SK-N-MC (cell line): ENCODE measurements at places on chromosomes 4 and X.

DNA sequence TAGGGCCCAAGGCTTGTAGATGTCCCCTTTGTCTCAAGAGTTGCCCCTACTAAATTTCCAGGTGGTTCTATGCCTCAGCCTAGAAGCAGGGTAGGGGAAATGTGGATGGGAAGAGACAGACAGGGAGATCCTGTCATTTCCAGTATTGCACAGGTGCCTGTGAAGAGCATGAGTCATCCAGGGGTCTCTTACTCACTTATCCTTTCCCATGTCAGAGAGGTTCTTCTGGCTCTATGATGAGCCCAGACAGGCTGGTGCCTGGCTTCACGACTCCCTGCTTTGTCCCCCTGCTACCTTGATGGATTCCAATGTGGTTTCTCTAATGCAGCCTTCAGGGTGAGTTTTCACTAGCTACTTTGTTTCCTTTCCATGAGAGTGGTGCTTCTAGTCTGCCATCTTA is 35.2 kb upstream of the DDX60 start:
- no peak for DNase-seq

DNA sequence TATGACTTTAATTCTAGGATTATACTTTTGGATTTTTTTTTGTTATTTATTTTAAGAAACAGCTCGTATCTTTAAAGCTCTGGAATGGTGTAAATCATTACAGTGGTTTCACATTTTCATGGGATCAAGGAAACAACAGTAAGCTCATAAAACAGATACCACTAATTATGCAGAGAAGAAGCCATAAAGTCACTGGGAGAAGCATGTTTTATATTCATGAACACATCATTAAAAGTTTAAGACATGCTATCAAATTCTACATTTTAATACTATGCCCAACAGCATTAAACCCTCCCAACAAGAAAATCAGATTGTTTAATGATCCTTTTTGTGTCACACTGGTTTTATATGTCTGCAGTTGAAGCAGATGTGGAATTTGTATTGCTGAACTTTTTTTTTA is 149.9 kb downstream of the FBXO8 start:
- DNase-seq, result peak; percentile 83

- DNase-seq, result no peak
Observed at GRCh38 chr4:27861381-27861787, 1000.7 kb downstream of the STIM2 start.

GRCh38 chr4:139986106-139986505 is 167.9 kb downstream of the MAML3 start:
- no peak for DNase-seq

DNA sequence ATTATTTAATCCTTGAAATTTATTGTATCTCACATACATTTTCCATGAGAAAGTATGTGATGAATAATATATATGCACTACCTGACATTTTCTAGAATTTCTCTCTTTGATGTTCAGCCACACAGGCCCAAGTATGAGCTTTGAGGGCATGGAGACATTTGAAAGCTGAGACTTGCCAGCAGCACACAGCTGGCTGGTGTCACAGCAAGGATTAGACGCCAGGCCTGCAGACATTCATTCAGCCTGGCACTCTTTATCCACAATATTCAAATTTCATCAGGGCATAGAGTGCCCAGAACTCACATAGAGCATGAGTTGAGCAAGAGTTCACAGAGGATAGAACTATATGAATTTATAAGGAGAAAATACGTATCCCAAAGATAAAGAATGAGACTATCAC is 74.0 kb downstream of the GRIA2 start:
- DNase-seq, result no peak

DNA sequence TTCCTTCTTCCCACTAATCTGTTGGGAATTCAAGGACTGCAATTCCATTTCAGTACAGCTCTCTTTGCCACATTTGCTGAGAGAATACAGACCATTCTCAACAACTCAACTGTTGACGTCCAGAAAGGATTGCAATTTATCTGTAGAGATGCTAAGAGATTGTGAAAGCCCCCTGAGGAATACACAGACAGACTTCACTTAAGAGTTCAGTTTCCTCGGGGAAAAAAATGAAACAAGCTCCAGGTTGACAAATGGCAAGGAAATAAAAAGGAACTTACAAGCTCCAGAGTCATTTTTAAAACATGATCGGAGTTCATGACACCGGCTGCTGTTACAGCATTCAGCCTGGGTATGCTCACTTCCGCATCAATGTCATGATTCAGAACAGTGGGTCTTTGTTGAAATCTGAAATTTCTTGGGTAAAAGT is 13.8 kb downstream of the TLR10 start:
- no peak for DNase-seq

DNA sequence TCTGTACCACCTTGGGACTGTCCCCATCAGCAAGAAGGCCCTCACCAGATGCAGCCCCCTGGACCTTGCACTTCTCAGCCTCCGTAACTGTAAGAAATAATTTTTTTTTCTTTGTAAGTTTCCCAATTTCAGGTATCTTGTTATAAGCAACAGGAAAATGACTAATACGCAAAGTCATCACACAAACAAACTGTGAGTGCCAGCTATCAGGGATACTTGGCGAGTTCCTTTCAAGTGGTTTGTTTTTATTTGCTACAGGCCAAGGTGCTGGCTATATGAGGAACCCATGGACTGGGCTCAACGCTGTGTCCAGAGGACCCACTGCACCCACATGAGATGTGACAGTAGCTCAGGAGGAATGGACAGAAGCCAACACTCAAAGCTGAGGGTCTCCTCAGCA is 11.5 kb upstream of the GPM6B start:
- no peak for DNase-seq

GRCh38 chrX:126655061-126655460 is 102.4 kb upstream of the DCAF12L1 start:
- no peak for DNase-seq

GRCh38 chr4:160235285-160235684 is 1132.4 kb downstream of the RAPGEF2 start:
- DNase-seq, result no peak

DNA sequence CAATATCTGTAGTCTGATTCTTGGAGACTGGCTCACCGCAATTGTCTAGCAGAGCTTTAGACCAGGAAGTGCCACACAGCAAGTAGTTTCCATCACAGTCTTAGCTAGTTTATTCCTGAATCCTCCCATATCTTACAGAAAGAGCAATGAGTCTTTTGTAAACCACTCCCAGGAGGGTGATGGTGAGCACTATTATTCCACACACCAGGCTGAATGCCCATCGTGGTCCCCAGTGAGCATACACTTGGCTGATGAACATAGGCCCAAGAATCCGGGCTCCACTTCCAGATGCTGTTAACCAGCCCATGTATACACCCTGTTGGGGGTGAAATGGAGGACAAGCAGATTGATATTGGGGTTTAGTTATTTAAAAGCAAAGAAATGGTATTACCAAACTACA is 39.8 kb downstream of the PLK4 start:
- DNase-seq, result no peak

DNA sequence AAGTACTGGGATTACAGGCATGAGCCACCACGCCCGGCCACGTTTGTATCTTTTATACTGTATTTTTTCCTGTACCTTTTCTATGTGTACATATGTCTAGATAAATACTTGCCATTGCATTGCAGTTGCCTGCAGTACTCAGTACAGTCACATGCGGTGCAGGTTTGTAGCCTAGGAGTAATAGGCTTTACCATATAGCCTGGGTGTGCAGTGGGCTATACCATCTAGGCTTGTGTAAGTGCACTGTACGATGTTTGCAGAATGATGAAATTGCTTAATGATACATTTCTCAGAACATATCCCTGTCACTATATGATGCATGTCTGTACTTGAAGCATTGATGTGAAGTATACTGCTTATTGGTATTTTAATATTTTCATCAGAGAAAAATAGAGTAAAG is 115.4 kb upstream of the PUDP start:
- DNase-seq, result no peak

GRCh38 chr4:122914292-122914904 is 8.0 kb downstream of the NUDT6 start:
- peak; percentile 30 for DNase-seq

GRCh38 chr4:124666496-124666895 is 46.0 kb downstream of the ANKRD50 start:
- no peak for DNase-seq

- DNase-seq, result no peak
Observed at GRCh38 chrX:56068274-56068758, 163.8 kb upstream of the KLF8 start.

GRCh38 chr4:123616951-123617461 is 220.4 kb downstream of the SPRY1 start:
- peak; percentile 47 for DNase-seq

DNA sequence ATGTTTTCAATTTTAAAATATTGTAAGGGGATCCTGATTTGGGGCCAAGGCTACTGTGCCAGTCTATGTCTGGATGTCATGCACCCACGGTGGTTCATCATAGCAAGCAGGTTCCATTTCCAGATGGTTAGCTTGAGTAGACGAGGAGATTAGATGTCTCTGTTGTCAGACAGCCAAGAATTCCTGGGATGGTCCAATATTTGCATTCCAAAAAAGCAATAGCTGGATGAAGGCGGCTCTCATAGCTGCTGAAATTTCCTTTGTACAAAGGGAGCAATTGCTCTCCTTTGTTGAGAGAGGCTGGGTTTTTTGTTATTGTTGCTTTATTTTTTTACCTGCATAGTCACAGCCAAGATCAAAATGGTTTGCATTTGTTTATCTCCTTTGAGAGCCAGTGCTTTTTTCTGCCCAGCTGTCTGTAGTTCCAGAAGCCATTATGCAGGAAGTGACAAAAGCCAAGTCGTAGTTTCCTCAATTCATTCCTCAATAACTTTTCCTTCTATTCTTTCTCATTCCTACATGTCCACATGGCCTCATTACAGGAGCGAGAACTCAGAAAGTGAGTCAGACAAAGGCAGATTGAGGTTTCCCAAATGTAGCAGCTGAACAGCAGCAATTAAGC is 107.9 kb downstream of the MMRN1 start:
- DNase-seq, result no peak

- no peak for DNase-seq
Observed at GRCh38 chr4:55386073-55386472, 9.7 kb upstream of the TMEM165 start.

DNA sequence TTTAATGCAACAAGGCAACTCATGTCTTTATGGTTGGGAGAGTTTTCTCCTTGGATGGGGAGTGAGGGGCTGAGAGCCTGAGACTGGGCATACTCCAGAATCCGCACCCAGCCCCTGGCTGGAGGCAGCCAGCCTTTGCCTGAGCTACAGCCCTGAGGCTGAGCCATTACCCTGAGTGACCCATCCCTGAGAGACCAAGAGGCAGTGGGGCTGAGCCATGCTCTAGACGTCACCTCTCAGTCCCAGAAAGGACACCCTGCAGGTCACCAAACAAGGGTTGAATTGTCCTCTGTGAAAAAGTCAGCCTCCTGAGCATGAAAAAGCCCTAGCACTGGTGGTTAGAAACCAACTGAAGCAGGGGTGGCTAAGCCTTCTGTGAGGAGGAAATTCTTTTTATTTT is 151.2 kb upstream of the GATB start:
- no peak for DNase-seq

- no peak for DNase-seq
Observed at GRCh38 chrX:108331126-108331909, 106.9 kb downstream of the COL4A6 start.

DNA sequence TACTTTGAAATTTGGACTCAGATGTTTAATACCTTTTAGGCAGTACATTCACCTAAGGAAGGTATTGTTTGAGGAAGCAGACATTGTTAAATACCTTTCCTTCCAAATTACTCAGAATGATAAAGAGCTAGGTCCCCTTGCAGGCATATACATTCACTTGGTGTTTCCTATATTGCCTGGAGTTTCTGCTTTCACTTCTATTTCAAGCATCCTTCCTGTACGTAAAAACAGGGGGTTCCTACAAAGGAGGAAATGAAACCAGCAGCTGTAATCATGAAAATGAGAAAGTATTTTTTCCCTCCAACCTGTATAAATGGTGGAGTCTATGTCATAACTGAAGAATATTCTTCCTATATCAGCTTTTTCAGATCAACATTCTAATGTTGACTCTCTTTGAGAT is 90.4 kb upstream of the RASGEF1B start:
- no peak for DNase-seq

DNA sequence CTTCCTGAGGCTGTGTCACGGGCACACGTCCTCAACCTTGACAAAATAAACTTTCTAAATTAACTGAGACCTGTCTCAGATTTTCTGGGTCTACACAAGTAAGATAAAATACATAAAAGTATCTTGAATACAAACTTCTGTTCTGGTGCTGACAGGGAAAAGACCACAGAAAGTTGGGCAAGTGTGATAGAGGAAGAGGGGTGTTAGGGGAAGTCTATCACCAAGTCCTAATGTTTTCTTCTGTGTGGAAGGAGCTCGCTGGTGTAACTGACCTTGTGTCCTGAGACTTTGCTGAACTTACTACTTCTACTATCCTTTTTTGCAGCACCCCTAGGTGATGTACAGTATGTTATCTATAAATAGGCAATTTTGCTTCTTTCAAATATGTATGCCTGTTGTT is 97.0 kb upstream of the STIM2 start:
- no peak for DNase-seq

DNA sequence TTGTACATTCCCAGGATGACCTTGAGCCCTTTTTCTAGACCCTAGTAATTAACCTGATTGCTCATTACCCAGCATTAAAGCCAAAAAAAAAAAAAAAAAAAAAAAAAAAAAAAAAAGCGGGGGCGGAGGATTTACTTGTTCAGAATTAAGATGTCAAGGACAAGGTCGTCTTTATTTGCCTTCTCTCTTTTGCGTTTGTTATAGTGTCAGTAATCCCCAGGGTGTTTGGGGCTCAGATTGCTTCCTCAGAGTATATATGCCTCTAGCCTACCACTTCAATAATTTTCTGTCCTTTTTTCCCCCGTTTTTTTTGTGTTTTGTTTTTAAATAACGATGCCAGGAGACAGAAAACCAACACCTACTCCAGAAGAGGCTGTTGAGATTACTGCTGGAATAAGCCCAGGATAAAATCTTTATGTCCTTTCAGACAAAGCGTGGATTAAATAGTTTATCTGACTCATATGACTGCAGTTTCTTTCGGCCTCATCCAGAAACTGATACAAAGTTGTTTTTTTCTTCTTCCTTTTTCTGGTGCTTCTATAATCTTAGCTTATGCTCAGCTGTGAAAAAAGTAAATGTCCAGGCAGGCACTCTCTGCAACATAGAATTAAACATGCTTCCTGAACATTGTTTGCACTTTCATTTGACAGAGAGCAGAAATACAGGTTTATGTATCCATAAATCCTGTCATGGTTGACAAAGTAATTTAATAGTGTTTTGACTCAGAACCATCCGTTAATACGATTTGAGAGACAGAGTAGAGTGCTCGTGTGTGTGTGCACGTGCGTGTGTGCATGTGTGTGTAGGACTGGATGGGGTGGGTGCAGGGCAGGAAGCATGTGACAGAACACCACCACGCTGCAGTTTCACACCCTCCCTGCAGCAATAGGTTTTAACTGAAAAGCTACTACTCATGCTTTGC is 138.6 kb downstream of the AFF1 start:
- DNase-seq, result no peak
